ENCODE measurements at places on chromosomes 1 and 21.

GRCh38 chr1:160499631-160500030 is 23.4 kb downstream of the SLAMF6 start:
- no peak overlapping the region for H3K4me3 ChIP-seq
- H3K27me3 ChIP-seq = no peaks in the 10 kb centered on the region
- H3K27ac ChIP-seq = no peak overlapping the region
- no peaks in the 10 kb centered on the region for H3K4me1 ChIP-seq
- DNase-seq = no peak
- peaks cover 44% of the 10 kb centered on the region for H3K36me3 ChIP-seq

- H3K4me3 ChIP-seq = no peak overlapping the region
- H3K4me1 ChIP-seq = no peaks in the 10 kb centered on the region
- H3K27me3 ChIP-seq = no peaks in the 10 kb centered on the region
- no peaks in the 10 kb centered on the region for H3K36me3 ChIP-seq
- no peak for DNase-seq
- no peak overlapping the region for H3K27ac ChIP-seq
These were observed 229.5 kb downstream of the TOMM20 start for GRCh38 chr1:234899041-234899729.

DNA sequence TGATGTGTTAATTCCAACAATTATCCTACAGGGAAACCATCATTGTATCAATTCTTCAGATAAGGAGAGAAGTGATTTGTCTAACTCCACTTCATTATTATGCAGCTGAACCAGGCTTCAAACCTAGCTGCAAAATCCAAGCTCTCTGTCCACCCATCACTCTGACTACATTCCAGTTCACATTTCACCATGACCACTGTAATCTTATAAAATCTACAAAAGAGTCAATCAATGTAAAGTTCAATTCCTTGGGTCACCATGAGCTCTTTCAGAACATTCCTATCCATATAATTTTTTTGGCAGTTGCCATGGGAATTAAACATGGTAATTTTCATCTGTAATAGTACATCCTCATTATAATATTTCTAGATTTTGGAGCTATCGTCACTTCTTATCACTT is 100.9 kb downstream of the PLPPR5 start:
- no peaks in the 10 kb centered on the region for H3K4me1 ChIP-seq
- no peaks in the 10 kb centered on the region for H3K27me3 ChIP-seq
- no peak for DNase-seq

DNA sequence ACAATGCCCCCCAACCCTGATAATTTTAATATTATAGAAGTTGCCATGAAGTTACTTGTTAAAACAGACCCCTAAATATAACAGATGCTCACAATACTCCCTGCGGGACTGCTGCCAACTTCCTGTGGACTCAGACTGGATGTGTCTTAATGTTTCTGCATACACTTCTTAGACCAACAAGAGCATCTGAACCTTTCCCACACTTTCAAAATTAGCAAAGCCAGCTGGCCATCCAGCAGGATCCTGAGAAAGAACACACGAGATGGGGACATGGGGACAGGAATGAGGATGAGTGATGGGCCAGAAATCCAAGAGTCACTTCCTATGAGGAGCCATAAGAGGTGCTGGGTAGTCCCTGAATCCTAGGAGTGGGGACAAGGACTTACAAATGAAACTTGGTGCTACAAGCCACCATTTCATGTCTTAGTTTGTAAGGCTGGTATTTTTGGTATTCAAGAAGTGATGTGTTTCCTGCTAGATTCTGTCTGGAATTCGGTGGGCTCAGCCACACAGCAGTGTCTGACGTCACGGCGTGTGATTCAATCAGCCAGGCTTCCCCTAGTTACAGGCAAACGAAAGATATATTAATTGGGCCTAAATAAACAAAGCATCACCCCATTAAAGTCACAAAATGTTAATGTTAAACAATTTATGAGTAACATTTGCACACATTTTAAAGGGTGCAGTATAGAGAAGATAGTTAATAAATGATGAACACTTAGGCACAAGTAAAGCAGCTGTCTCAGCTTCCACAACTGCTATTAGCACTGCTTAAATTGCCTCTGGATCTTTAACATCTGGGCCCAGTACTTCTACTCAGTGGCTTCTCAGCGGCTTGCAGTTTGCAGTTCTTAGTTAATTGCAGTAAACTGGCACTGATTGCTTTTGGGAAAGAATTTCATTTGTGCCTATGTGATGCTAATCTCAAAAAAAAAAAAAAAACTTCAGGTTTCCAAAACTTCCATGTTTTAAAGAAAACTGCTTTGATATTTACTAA is 41.2 kb upstream of the RGS8 start:
- no peaks in the 10 kb centered on the region for H3K36me3 ChIP-seq
- no peak for DNase-seq
- H3K27me3 ChIP-seq = peaks cover 1% of the 10 kb centered on the region
- no peak overlapping the region for H3K4me3 ChIP-seq
- H3K27ac ChIP-seq = no peak overlapping the region
- H3K4me1 ChIP-seq = no peaks in the 10 kb centered on the region

GRCh38 chr1:225866061-225866837 is 15.9 kb downstream of the TMEM63A start:
- peak overlapping the region; percentile 68 for H3K27ac ChIP-seq
- peaks cover 30% of the 10 kb centered on the region for H3K4me1 ChIP-seq
- H3K27me3 ChIP-seq = no peaks in the 10 kb centered on the region
- H3K4me3 ChIP-seq = peak overlapping the region; percentile 32
- peak; percentile 47 for DNase-seq

GRCh38 chr1:217253351-217253750 is 377.5 kb downstream of the GPATCH2 start:
- H3K27ac ChIP-seq = no peak overlapping the region
- no peaks in the 10 kb centered on the region for H3K4me1 ChIP-seq
- no peaks in the 10 kb centered on the region for H3K36me3 ChIP-seq
- no peak overlapping the region for H3K4me3 ChIP-seq

DNA sequence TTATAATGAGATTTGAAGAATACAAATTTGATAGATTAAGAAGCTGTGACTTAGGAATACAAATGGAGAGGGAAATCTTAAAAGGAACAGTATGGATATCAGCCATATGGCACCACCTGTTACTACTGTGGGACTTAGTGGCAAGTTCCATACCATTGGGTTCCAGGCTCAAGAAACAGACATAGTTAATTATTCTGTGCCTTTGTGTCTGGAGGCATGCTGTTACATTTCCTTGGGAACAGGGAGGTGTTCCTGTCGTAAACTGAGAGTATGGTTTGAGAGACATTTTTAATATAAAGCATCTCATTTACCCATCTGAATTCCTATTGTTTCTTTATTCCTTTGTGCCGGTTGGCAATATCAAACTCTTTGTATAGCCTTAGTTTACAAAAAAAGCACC is 15.2 kb downstream of the PLA2G4A start:
- H3K27ac ChIP-seq = no peak overlapping the region
- H3K27me3 ChIP-seq = no peaks in the 10 kb centered on the region
- no peaks in the 10 kb centered on the region for H3K4me1 ChIP-seq
- H3K4me3 ChIP-seq = no peak overlapping the region

DNA sequence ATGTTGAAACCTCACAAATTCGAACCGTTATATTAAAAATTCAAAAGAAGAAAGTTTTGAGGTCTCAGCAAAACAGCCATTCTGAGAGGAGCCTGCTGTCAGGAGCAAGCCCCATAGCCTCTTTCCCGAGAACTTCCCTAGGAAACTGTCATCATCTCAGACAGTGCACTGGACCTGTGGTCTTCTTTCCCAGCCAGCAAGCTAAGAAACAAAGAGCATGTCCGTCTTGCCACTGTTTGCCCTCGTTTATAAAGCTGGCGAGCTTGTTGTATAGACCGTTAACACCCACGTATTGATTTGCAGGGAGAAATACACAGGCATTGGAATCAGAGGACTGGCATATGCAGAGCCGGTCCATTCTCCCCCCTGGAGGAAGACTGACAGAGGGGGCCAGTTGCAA is 407.0 kb downstream of the NPHP4 start:
- no peak for DNase-seq
- H3K27ac ChIP-seq = no peak overlapping the region
- H3K27me3 ChIP-seq = peaks cover 2% of the 10 kb centered on the region
- H3K36me3 ChIP-seq = no peaks in the 10 kb centered on the region

DNA sequence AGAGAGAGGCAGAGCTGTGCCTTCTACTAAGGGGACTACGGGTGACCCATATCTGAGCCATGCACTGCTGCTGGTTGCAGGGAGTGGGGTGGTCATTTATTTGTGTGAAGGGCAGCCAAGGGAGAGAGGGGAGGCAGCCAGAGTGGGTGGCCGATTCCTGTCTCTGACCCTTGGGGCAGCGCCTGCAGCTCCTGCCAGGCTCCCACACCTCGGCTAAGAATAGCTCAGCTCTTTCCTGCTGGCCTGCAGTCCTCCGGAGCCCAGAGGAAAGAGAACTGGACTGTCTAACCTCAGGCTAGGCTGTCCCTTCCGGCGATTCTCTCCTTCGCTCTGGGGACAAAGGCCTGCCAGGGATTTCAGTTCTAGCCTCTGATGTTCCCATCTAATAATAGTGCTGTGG is 11.6 kb upstream of the CD34 start:
- H3K4me3 ChIP-seq = no peak overlapping the region
- H3K27ac ChIP-seq = no peak overlapping the region
- H3K27me3 ChIP-seq = peaks cover 36% of the 10 kb centered on the region
- H3K36me3 ChIP-seq = no peaks in the 10 kb centered on the region
- no peak for DNase-seq

DNA sequence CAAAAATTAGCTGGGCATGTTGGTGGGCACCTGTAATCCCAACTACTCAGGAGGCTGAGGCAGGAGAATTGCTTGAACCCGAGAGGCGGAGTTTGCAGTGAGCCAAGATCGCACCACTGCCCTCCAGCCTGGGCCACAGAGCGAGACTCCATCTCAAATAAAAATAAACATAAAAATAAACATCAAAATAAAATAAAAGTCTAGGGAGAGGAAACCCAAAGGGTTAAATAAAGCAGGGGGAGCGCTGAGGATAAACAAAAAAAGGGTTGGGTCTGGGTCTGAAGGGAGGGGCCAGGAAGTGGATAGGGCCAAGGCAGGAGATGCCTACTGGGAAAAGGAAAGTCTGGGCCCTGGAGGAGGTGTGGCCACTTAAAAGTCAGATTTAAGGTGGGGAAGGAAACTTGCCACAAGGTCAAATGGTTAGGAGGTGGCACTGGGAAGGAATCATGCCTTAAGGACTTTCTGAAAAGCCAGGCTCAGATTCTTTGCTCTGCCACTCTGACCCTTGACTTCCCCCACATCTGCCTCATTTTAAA is 150.0 kb downstream of the ADSS2 start:
- peaks cover 1% of the 10 kb centered on the region for H3K27me3 ChIP-seq
- H3K36me3 ChIP-seq = no peaks in the 10 kb centered on the region
- H3K4me3 ChIP-seq = no peak overlapping the region
- peaks cover 5% of the 10 kb centered on the region for H3K4me1 ChIP-seq
- no peak for DNase-seq

DNA sequence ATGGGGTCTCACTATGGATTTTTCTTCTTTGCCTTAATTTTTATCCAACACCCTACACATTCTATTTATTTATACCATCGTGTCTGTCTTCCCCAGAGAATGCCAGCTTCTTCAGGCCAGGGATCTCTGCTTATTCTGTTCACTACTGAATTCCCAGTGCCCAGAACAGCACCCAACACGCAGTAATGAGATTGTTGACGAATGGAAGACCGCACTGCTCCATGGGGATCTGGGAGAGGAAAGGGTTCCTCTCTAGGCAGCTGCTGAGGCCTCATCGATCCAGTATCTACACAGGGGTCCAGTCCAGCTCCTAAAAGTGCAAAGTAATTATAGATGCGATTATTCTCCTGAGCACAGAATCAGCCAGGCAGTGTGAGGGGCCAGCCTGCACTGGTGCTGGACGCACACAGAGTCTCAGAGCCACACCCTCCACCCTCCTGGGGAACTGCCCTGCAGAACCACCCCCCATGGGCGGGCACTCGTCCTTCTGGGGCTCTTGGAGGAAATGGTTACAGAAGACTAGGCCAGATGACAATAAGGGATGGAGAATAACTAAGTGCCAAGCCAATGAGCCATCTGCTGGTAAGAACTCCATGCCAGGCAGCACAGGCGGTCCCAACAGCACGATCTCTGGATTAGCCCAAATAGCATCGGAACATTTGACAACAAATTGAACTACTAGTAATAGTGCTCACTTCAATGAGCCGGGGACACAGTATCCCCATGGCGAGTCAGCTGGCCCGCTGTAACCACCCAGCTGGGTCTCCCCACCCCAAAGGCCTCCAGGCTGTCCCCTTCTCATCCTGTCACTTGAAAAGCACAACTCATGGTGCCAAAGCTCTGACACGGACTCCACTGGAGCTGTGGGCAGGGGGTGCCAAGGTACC is 1.7 kb upstream of the PDE9A start:
- peaks cover 10% of the 10 kb centered on the region for H3K4me1 ChIP-seq
- no peak overlapping the region for H3K4me3 ChIP-seq
- H3K27ac ChIP-seq = no peak overlapping the region
- H3K27me3 ChIP-seq = no peaks in the 10 kb centered on the region
- no peaks in the 10 kb centered on the region for H3K36me3 ChIP-seq

GRCh38 chr21:34023691-34024373 is 49.5 kb upstream of the MRPS6 start:
- DNase-seq = no peak
- no peak overlapping the region for H3K27ac ChIP-seq
- no peak overlapping the region for H3K4me3 ChIP-seq
- no peaks in the 10 kb centered on the region for H3K36me3 ChIP-seq
- H3K4me1 ChIP-seq = peaks cover 14% of the 10 kb centered on the region
- H3K27me3 ChIP-seq = no peaks in the 10 kb centered on the region

- peaks cover 7% of the 10 kb centered on the region for H3K27me3 ChIP-seq
- no peak overlapping the region for H3K4me3 ChIP-seq
- DNase-seq = no peak
- H3K36me3 ChIP-seq = no peaks in the 10 kb centered on the region
These were observed 20.4 kb upstream of the FGGY start for GRCh38 chr1:59276439-59276851.

- no peaks in the 10 kb centered on the region for H3K36me3 ChIP-seq
- no peaks in the 10 kb centered on the region for H3K4me1 ChIP-seq
- DNase-seq = no peak
- H3K27ac ChIP-seq = no peak overlapping the region
- H3K27me3 ChIP-seq = no peaks in the 10 kb centered on the region
These were observed 33.8 kb downstream of the OR10J1 start for GRCh38 chr1:159473335-159473734.

DNA sequence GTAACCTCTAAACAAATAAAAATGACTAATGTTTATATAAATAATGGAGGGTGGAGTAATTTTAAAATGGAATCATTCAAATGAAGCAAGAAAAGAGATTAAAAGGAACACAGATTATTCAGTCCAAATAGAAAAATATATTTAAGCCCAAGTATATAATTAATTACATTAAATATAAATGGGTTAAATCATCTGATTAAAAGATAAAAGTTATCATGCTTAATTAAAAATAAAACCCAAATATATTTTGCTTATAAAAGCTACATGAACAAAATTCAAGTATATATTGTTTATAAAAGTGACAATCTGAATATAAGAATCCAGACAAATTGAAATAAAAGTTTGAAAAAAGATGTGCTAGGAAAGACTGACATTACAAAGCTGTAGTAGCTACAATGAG is 63.9 kb upstream of the ACTRT2 start:
- DNase-seq = no peak
- H3K36me3 ChIP-seq = no peaks in the 10 kb centered on the region
- H3K4me1 ChIP-seq = no peaks in the 10 kb centered on the region
- no peaks in the 10 kb centered on the region for H3K27me3 ChIP-seq
- H3K4me3 ChIP-seq = no peak overlapping the region

- no peak for DNase-seq
- peaks cover 18% of the 10 kb centered on the region for H3K27me3 ChIP-seq
- H3K4me3 ChIP-seq = no peak overlapping the region
- no peaks in the 10 kb centered on the region for H3K36me3 ChIP-seq
These were observed 2.8 kb downstream of the IL20 start for GRCh38 chr1:206868264-206868663.
